ENCODE measurements at places on chromosomes 4 and X. TPM values are rescaled to one million over a fixed set of nuclear protein-coding genes. Genes with fewer than 3 reads are reported as not detected.

DNA sequence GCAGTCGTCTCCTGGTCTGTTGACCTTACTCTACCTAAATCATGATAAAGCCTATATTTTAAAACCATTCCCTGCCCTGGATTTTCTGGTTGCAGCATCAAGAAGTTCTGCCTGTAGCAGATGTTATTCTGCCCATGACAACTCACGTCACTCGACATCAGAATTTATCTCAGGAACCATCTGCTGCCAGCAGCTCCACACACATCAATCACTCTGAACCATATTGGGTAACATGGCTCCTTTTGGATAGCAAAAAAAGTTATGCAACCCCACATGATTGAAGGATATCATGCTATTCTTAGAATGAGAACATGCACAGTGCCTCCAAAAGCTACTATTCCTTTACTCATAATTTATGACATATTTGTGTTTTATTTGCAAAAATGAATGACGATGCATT lies 341.4 kb downstream of the DHRSX start:
- DNase-seq, result no peak

DNA sequence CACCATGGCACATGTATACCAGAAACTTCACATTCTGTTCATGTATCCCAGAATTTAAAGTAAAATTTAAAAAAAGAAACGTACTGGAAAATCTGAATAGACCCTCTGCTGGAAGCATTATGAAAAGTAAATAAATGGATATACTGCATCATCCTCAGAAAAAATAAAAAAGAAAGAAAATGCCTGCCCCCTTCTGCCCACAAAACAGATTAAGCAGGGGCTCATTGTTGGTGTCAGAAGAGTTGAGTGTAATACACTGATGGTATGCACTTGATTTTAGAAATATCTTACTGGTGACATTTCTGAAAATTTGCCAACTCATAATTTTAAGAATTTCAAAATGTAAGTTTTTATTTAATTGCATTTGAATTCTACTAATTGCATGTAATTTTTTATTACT lies 77.8 kb downstream of the LRP2BP start:
- DNase-seq, result no peak

The RASGEF1B gene
- total RNA-seq, result 5.0 TPM

DNA sequence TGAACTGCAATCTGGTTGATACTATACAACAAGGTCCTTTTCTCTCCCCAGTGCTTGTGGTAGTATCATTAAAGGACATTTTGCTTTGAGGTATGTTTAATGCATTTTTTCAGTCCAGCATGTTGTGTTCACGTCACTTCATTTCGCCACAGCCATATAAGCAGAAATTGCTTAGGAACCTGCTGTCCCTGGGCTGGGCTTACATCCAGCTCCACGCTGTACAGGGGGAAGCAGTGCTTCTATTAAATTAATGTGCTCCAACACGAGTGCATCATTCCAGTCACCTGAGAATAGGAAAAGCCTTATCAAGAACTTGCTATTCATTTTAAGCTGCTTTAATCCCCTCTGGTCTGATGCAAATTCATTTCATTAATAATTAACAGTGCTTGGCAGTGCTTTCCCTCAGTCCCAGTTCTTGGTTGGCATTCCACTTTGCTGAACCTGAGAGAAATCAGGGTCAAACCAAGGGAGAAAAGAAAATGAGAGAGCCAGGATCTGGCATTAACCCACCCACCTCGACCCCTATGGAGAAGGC lies 47.4 kb upstream of the PTCHD1 start:
- DNase-seq, result no peak

GRCh38 chr4:23956601-23957364 lies 66.9 kb upstream of the PPARGC1A start:
- no peak for DNase-seq

GRCh38 chrX:54786967-54787366 lies 11.1 kb downstream of the ITIH6 start:
- no peak for DNase-seq

DNA sequence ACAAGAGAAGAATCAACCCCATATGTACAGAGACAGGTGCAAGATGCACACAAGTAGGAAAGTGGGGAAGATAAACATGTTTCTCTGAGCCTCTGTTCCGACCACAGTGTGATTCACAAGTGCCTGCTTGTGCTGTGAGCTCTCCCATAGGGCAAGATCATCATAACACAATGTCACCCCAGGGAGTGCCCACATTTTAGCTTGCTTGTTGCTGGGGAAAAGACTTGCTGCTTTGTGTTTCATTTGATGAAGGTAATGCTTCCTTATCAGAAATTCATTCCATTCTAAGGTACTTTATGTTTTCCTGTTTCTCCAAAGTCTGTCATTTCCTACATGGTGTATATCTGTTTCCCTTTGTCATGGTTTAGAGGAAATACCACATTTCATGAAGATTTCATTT lies 304.5 kb upstream of the DIPK2B start:
- no peak for DNase-seq

GRCh38 chr4:124703154-124703553 lies 9.4 kb downstream of the ANKRD50 start:
- no peak for DNase-seq

DNA sequence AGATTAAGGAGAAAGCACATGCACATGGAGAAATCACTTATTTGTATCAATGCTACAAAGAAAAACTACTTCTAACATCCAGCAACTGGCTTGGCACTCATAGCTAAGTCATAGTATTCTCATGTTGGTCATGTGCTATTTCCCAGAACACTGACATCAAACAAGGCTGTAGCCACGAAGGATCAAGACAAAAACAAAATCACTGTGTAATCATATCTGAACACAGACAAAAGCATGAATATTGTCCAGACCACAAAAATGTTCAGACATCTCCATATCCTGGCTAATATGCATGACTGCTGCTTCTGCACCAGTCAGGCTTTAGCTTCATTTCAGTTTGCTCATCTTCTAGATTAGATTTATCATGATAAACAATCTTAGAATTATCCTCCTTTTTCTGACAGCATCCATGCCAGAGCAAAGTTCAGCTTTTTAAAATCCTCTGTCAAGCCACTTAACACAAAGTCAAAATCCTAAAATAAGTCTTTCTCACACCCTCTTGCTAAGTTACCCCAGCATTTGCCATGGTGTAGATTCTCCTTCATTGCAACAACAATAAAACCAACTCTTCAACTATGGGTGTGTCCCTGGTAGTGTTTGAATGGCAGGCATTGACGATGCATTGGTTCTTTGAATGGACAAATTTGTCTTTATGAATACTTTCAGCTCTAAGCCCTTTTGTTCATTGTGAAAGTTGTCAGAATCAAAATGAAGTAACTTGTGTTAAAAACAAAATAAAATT lies 39.1 kb upstream of the NPFFR2 start:
- DNase-seq, result no peak

The CFAP47 gene
- 0.14 TPM for total RNA-seq

- DNase-seq, result no peak
Measured at GRCh38 chrX:12930150-12930549, 23.7 kb downstream of the TLR8 start.

DNA sequence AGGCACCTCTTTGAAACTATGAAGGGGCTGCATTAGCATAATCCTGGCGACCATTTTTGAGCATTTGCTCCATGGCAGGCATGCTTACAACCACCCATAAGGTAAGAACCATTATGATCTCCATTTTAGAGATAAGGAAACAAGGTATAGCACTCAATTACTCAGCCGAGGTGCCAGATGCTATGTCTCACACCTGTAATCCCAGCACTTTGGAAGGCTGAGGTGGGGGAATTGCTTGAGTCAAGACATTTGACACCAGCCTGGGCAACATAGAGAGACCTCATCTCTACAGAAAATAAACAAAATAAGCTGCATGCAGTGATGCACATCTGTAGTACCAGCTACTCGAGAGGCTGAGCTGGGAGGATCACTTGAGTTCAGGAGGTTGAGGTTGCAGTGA lies 43.6 kb downstream of the TIGD4 start:
- DNase-seq, result no peak

DNA sequence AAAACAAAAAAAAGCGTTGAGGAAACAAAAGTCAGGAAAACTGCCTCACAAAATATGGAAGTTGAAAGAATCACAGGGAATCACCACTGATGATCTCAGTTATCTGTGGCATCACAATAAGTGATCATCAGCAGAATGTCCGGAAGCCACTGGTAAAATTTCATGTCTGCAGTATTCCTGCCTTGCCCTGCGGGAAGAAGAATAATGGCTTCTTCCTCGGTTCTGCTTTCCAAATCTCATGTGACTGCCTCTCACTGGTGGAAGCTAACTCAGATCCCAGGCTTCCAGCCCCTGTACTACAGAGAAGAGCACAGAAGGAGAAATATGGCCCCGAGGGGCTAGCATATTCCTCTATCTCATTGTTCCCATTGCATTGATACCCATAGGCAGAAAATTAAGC lies 12.7 kb upstream of the ZNF330 start:
- DNase-seq, result no peak

The CT45A10 gene
- not detected for total RNA-seq

DNA sequence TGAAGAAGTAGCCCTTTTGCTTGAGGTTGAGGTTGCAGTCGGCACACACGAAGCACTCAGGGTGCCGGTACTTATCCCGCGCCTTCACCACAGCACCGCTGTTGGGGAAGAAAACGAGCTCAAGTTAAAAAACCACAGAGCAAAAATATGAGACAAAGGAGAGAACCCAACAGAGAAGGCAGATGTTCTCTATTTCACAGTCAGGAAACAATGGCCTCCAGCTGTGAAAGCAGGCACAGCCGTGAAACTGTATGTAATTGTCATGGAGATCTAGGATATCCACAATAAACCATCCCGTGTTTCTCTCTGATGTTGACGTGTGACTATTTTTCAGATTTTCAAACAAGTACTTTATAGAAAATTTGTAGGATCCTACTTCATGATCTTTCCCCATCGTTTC lies 30.9 kb upstream of the CCDC110 start:
- no peak for DNase-seq

DNA sequence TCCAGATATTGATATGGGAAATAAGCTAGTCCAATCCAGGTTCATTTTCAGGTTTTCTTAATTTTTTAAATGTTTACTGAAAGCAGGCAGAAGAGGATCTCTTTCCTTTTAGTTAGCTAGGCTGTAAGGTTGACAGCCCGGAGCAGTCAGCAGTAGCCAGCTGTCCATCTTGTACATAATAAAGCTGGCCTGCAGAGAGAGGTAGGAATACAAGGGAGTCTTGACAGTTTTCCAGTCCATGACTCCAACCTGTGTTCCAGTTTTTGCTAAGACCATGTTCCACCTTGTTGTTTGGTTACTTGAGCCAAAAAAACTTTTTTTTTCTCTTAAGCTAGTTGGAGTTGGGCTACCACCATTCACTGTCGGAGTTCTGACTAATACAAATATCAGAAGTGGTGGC lies 402.7 kb upstream of the TEX13C start:
- DNase-seq, result no peak

The CFAP97 gene
- 35.8 TPM for total RNA-seq

GRCh38 chrX:19924285-19924684 lies 36.9 kb upstream of the SH3KBP1 start:
- DNase-seq, result no peak

DNA sequence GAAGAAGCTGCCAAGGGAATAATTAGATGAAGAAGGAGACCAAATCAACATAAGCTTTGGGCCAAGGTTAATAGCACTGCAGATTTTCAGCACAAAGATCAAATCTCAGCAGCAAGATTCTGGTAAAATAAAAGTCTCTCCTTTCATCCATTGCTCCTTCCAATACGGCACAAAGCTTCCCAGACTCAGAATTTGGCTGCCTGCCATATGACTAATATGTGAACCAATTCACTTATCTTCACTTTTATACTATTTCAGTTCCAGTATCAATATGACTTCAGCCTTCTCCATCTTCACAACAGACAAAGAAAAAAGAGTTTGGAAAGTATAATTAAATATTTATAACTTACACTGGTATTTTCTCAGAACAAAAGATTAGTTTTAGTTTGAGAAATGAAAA lies 978.3 kb upstream of the GRID2 start:
- no peak for DNase-seq

- DNase-seq, result no peak
Measured at GRCh38 chrX:44529310-44529709, 13.3 kb downstream of the FUNDC1 start.

- no peak for DNase-seq
Measured at GRCh38 chr4:132646186-132646585, 502.9 kb upstream of the PCDH10 start.

The CT55 gene
- total RNA-seq, result not detected

GRCh38 chrX:120299928-120300327 lies 11.3 kb downstream of the TMEM255A start:
- DNase-seq, result no peak

DNA sequence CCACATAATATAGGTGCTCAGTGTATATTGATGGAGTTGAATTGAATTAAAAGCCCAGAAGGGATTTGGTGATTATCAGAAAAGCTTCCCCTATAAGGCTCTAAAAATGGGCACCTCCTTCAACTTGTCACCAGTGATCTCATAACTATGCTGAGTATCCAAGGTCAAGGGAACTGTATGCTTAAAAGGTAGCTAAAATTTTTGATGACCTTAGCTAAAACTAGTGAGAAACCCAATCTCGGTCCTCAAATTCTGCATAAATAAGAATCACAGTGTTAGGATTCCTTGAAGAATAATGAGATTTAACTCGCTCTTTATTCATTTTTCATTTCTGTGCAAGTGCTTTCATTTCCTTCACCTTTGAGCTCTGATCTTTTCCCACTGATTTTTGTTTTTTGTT lies 87.7 kb upstream of the AP1S2 start:
- DNase-seq, result no peak

- DNase-seq, result no peak
Measured at GRCh38 chrX:154836163-154836562, 1.7 kb upstream of the SMIM9 start.
